Activated effector memory CD4-positive, alpha-beta T cell treated with anti-CD3 and anti-CD28 coated beads, Interleukin-2, amount 50 U/mL, for 16 hours (primary cell): ENCODE measurements at places on chromosomes 7 and 10.
A peak's percentile ranks its signal among the peaks of the same experiment; 100 is the strongest.

DNA sequence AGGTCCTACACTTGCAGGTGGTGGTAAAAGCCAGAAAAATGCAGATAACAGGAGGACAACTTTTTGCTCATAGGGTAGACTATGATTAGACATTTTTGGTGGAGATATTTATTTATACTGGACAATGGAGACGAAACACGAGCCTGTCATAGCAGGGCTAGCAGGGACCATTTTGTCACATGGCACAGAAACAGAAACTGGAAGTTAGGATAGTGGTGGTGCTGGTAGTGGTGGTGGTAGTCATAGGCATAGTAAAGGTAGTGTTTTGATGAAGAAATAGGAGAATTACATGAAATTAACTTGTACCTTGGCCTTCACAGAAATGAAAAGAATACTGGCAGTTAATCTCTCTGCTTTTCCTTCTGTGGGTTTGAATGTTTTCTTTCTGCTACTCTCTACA lies 8.8 kb upstream of the MGAM start:
- no peak for DNase-seq

GRCh38 chr10:35007858-35008301 lies 82.3 kb downstream of the CUL2 start:
- DNase-seq, result no peak

DNA sequence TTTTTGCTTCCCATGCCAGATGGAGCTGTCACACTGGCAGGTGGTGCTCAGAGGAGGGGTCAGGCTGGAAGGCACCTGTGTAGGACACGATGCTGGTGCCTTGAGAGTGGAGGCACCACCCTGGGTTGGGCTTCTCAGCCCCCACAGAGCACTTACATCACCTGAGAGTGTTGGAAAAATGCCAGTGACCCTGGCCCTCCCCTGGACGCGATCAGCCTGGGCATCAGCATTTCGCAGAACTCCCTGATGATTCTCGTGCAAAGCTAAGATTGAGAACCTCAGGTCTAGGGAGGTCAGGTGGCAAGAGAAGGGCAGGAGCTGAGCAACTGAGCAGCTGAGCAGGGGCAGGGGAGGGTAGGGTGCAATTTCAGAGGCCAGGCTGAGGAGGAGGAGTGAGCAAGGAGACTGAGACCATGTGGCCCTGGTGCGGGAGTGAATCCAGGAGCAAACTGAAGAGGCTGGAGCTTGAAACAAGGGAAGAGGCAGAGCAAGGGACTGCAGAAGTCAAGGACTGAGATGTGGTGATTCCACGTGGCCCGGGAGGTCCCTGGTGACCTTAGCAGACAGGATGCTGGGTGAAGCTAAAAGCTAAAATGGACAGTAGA lies 24.7 kb upstream of the GRID1 start:
- DNase-seq, result peak; percentile 45

DNA sequence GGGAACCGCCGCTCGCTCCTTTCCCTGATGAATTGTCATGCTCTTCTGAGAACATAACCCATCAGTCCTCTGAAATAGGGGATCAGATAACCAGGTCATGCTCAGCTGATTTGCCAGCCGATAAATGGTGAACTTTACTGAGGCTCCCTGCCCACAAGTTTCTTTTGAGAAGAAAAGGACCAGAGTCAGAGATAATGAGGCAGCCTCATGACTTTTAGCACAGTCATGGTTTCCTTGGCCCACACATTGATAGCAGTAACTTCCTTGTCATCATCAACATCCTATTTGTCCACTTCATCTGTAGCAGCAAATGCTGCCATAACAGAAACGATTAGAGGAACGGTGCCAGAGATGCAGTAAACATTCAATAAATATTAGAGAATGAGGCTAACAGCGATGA lies 509.0 kb downstream of the GATA3 start:
- DNase-seq, result peak; percentile 62

- DNase-seq, result no peak
Observed at GRCh38 chr10:104576611-104577010, 64.5 kb upstream of the SORCS3 start.

- no peak for DNase-seq
Observed at GRCh38 chr7:26550492-26550891, 258.8 kb downstream of the SNX10 start.

GRCh38 chr7:137820677-137821420 lies 25.9 kb downstream of the DGKI start:
- DNase-seq, result no peak

- DNase-seq, result no peak
Observed at GRCh38 chr7:123643495-123644441, 11.9 kb upstream of the LMOD2 start.

GRCh38 chr10:2121929-2122328 lies 384.6 kb upstream of the ADARB2 start:
- no peak for DNase-seq

DNA sequence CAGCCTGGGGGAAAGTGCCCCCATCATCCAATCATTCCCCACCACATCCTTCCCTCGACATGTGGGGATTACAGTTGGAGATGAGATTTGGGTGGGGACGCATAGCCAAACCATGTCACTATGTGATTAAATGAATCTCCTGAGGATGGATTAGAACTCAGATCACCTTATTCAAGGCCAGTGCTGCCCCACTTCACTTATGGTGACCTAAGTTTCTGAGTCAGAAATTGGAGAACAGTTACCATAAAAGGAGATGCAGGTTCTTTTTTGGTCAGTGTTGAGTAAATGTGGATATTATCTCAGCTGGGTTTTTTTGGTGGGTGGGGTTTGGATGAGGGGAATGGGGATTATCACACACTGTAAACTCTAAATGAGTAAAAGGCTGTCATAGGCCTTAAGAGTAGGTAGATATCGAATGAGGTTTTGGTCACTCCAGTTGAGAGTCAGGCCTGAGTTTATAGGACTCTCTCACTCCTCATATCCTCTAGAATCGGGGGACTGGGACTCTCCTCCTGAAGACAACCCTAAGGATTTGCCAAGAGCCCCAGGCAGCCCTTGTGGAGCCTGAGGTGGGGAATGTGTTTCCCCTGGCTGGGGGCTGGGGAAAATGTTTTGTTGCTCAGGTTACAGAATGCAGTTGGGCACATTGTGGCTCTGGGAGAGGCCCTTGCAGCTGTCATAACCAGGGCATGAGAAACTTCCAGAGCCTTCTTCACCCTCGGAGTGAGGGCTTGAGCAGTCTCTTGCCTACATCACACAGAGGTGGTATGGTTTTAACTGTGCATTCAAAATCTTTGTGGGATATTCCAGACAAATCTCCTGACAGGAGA lies 213.0 kb downstream of the BAMBI start:
- no peak for DNase-seq

- DNase-seq, result no peak
Observed at GRCh38 chr7:117895276-117895675, 22.0 kb upstream of the CTTNBP2 start.

- peak; percentile 64 for DNase-seq
Observed at GRCh38 chr10:70267161-70267933, 16.5 kb downstream of the NPFFR1 start.

GRCh38 chr7:12211711-12212485 lies 804 bp downstream of the TMEM106B start:
- DNase-seq, result no peak

DNA sequence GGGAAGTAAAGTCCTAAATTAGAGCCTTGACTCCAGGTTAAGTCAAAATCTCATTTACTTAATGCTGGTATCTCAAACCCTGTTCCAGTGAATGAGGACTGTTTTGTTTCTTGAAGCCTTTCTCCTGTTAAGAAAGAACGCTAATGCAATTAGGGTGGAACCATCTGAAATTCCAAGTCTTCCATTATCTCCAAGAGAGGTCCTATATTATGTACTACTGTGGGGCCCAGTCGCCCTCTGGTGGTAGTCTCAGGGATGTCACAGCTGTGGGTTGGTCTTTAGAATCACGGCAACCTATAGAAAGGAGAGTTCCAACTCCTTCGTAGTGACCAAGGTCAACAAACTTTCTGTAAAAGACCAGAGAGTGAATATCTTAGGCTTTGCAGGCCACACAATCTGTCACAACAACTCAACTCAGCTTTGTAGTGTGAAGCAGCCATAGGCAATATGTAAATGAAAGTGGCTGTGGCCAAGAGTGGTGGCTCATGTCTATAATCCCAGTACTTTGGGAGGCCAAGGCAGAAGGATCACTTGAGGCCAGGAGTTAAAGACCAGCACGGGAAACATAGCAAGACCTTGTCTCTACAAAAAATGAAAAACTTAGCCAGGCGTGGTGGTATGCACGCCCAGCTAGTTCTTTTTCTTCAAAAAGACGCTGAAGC lies 9.3 kb downstream of the RPP38 start:
- DNase-seq, result peak; percentile 89

DNA sequence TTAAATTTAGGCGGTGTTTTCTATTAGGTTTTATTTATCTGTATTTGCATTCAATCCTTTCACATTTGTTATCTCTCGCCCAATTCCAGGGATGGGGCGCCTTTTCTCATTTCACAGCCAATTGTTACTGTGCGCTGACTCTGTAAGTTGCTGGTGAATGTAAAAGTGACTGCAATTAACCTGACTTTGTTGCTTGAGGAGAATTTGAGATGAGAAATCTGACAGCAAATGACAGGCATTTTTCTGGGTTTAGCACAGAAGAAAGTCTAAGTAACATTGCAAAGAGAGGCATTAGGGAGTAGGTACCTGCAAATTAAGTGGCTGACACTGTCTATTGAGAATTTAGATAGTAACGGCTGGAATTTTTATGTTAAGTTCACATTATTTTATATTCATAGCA lies 16.6 kb downstream of the FOXP2 start:
- no peak for DNase-seq

DNA sequence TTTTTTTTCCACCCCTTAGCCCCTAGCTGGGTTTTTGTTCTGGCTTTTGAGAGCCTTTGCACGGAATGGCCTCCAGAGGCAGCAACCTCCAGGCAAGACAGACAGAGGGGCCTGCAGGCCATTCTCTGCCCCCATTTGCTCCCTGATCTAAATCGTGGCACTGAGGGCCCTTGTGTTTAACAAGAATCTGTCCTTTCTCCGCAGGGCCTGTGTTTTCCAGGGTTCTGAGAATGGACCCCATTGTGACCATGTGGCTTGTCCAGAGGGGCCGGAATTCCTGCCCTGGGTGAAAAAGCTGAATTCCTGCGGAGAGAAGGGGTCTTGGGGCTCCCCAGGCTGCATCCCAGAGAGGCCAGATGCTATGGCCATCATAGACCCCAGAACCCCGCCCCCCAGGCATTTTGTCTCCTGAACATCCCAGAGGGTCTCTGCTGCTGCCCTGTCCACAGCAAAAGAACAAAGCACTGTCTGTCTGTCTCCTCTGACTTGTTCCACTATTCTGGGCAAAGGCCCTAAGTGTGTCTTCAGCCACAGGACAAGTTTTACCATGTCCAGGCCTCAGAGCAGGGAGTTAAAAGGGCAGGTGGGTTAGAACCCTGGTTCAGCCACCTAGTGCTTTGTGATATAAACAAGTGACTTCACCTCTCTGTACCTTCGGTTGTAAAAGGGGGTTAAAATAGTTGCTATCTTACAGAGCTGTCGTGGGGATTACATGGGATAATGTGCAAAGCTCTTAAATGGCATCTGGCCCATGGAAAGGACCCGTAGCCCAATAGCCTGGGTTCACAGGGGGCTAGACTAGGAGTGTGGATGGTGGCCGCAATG lies 155.6 kb downstream of the SH3PXD2A start:
- DNase-seq, result no peak

DNA sequence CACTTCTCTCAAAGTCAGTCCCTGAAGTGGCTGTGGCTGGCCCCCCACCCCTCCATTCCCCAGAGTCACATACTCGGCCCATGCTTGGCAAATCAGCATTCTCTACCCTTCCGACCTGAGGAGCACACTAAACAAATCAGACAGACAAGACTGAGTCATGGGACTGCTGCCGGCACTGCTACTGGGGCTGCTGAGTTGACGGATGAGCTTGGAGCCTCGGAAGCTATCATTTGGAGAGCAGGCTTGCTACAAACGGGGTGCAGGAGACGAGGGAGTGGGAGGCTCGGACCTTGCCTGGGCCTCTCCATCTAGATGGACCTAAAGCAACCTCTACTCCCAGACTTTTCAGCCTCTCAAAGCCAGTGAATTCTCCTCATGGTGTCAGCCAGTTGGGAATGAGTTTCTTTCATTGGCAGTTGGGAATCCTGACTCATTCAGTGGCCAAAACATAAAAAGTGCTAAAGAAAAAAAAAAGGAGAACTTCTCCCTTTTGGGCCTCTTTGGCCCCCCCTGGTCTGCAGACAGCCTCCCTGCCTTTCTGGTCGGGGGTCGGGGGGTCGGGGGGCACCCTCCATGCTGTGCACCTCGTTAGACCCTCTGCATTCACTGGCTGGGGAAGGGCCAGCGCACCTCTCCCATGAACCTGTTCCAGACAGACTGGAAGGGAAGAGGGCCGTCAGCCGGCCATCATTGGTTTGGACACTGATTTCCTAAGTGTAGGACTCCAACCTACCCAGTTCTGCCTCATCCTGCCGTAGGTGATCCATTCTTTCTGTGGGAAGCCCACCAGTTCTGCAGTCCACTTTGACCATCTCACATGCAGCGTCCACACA lies 52.3 kb upstream of the COL13A1 start:
- DNase-seq, result no peak

- DNase-seq, result peak; percentile 56
Observed at GRCh38 chr10:543862-544822, 145.3 kb downstream of the DIP2C start.

GRCh38 chr10:12841826-12842225 lies 159.7 kb downstream of the CCDC3 start:
- DNase-seq, result no peak

DNA sequence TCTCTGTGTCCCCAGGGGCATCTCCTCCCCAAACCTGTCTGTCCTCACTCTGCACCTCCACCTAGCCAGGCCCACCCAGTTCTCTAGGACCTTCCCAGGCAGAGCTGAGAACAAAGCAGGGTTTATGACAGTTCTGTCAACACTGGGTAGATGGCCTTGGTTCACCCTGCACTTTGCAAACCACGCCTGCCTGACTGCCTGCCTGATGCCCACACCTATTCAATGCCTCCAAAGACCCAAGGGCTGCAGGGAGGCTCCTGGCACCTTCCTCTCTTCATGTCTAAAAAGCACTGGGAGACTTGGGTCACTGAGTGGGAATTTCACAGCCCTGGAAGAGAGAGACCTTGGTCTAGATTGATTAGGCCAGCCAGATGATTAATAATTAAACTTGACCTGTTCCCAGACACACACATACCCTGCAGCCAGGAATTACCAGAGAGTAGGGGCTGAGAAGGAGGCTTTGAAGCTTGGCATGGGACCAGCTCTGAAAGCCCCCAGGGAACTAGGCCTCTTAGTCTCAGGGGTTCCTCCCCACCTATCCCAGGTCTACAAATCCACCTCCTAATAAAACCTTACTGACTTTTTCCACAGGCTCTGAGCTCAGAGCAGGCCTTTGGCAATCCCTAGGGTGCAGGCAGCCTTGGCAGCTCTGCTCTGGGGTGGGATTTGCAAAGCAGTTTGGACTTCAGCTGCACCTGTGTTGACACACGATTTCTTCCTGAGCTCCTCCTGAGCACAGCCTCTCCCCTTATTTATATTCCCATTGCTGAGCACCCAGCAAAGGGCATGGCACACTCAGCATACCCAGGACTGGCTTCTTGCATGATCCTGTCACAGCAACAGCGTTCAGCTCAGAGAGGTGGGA lies 25.7 kb upstream of the PDCD4 start:
- DNase-seq, result no peak

DNA sequence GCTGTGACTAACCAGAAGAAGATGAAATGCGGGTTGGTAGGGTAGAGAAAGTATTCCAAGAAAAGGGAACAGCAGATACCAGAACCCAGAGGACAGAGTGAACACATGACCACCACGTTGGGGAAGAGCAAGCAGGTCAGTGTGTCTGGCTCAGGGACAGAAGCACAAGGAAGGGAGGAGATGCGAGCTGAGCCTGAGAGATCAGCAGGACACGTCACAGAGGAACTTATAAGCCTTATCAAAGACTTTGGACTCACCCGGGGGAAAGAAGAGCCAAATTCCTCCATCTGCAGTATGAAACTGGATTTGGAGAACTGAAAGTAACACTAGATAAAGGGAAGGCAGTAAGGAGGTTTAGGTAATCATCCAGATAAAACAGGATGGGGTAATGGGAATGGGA lies 232.1 kb upstream of the NPVF start:
- no peak for DNase-seq
